Esophagus squamous epithelium (tissue), 5 donors: ENCODE measurements at places on chromosomes 2 and 18.
A peak's percentile ranks its signal among the peaks of the same experiment; 100 is the strongest.

- no peaks in the 10 kb centered on the region for H3K27me3 ChIP-seq
- peaks cover 20% of the 10 kb centered on the region for H3K4me1 ChIP-seq
- no peak overlapping the region for H3K27ac ChIP-seq
- no peak overlapping the region for H3K4me3 ChIP-seq
- no peak for DNase-seq
These were observed 136.7 kb downstream of the SP3 start for GRCh38 chr2:173828189-173829142.

GRCh38 chr18:32470460-32470713 is 295 bp downstream of the GAREM1 start:
- H3K4me3 ChIP-seq = peak overlapping the region; percentile 66
- peak overlapping the region; percentile 85 for H3K27ac ChIP-seq
- H3K36me3 ChIP-seq = no peaks in the 10 kb centered on the region
- H3K4me1 ChIP-seq = peaks cover 5% of the 10 kb centered on the region

GRCh38 chr2:191441496-191442214 is 196.5 kb downstream of the MYO1B start:
- no peak overlapping the region for H3K27ac ChIP-seq
- H3K4me1 ChIP-seq = peaks cover 5% of the 10 kb centered on the region
- H3K4me3 ChIP-seq = no peak overlapping the region
- no peaks in the 10 kb centered on the region for H3K27me3 ChIP-seq
- H3K36me3 ChIP-seq = no peaks in the 10 kb centered on the region

GRCh38 chr18:1604751-1605150 is 700.1 kb downstream of the ADCYAP1 start:
- no peak overlapping the region for H3K27ac ChIP-seq
- H3K4me3 ChIP-seq = no peak overlapping the region
- DNase-seq = no peak
- H3K4me1 ChIP-seq = no peaks in the 10 kb centered on the region

- H3K27ac ChIP-seq = no peak overlapping the region
- DNase-seq = no peak
- H3K4me1 ChIP-seq = peaks cover 5% of the 10 kb centered on the region
- H3K27me3 ChIP-seq = peaks cover 13% of the 10 kb centered on the region
These were observed 808.1 kb downstream of the RNF144A start for GRCh38 chr2:7725171-7725849.

DNA sequence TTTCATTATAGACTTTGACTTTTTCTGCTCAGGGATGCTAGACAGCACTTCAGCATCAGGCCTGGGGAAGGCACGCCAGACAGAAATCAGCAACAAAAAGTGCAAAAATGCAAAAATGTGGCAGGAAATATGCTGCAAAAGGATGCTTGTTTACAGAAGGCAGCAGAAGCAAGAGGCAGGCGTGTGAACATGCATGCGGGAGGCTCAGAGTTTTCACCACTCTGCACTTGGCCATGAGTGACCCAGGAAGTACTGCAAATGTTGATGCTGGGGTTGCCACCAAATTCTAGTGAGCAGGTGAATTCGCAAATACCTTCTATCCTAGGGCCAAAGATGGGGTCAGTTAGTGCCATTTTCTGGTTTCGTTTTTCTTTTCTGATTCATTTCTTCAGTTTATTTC is 55.5 kb upstream of the ALKAL2 start:
- H3K36me3 ChIP-seq = no peaks in the 10 kb centered on the region
- no peaks in the 10 kb centered on the region for H3K27me3 ChIP-seq
- no peak overlapping the region for H3K4me3 ChIP-seq

DNA sequence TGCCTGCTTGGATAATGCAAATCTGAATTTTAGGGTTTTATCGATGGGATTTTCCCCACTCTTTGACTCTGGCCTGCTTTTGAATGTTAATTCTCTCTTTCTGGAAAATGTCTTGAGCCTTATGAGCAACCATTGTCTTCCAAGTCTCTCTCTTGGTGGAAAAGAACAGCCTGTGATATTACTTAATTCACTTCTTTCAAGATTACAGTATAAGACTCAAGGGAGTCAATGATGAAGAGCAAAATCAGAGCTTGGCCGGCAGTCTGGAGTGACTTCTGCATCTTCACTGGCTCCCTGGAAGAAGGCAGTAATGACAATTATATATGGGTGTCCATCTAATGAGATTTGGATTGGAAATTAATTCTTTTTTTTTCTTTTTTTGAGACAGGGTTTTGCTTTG is 122.9 kb upstream of the ZEB2 start:
- H3K36me3 ChIP-seq = no peaks in the 10 kb centered on the region
- H3K4me3 ChIP-seq = no peak overlapping the region
- H3K27ac ChIP-seq = no peak overlapping the region
- H3K4me1 ChIP-seq = no peaks in the 10 kb centered on the region
- H3K27me3 ChIP-seq = no peaks in the 10 kb centered on the region

DNA sequence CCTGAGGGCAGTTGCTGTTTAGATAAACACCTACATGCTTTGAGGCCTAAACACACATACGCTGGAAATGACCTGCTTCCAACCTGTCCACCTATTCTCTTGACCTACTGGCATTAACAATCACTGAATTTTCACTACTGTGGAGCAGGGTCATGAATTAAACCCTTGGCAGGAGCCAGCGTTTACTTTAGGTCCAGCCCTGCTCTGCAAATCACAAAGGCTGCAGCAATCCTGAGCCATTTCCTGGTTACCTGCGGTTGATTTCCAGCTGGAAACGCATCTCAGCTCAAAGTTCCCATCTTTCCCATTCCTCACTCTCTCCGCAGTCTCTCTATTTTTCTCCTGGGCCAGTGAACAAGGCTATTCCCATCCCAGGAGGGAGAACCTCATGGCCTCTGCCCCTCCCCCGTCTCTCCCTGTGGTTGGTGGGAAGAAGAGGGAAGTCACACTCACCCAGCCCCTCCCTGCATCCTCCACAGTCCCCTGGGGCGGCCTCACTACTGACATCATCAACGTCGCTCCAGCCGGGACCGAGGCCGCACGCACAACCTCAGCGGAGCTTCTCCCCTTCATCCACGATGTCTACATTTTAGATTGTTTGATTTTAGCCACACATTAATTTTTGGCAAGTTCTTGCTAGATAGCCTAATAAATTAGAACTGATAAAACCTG is 84.5 kb upstream of the SNTG2 start:
- no peaks in the 10 kb centered on the region for H3K4me1 ChIP-seq
- DNase-seq = no peak
- H3K36me3 ChIP-seq = no peaks in the 10 kb centered on the region
- peaks cover 47% of the 10 kb centered on the region for H3K27me3 ChIP-seq
- no peak overlapping the region for H3K27ac ChIP-seq

- no peaks in the 10 kb centered on the region for H3K27me3 ChIP-seq
- H3K36me3 ChIP-seq = peaks cover 10% of the 10 kb centered on the region
- DNase-seq = no peak
- H3K4me1 ChIP-seq = no peaks in the 10 kb centered on the region
- H3K4me3 ChIP-seq = no peak overlapping the region
These were observed 28.2 kb downstream of the TUBB6 start for GRCh38 chr18:12336171-12336613.

- H3K4me3 ChIP-seq = no peak overlapping the region
- no peak for DNase-seq
- no peaks in the 10 kb centered on the region for H3K27me3 ChIP-seq
- no peak overlapping the region for H3K27ac ChIP-seq
- no peaks in the 10 kb centered on the region for H3K36me3 ChIP-seq
These were observed 200.9 kb upstream of the TRIB2 start for GRCh38 chr2:12515871-12516270.

GRCh38 chr2:241759067-241759807 is 17.4 kb upstream of the GAL3ST2 start:
- H3K36me3 ChIP-seq = peaks cover 12% of the 10 kb centered on the region
- no peak for DNase-seq
- no peaks in the 10 kb centered on the region for H3K27me3 ChIP-seq
- no peaks in the 10 kb centered on the region for H3K4me1 ChIP-seq

DNA sequence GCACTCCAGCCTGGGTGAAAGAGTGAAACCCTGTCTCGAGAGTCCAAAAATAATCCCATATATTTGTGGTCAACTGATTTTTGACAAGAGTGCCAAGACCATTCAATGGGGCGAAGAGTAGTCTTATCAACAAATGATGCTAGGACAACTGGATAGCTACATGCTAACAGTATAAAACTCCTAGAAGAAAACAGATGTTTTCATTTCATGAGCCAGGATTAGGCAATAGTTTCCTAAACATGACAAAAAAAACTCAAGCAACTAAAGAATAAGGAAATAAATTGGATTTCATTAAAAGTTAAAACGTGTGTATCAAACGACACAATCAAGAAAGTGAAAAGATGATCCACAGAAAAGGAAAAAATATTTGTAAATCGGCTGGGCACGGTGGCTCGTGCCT is 6.3 kb downstream of the LIMS2 start:
- H3K27me3 ChIP-seq = no peaks in the 10 kb centered on the region
- H3K36me3 ChIP-seq = no peaks in the 10 kb centered on the region
- no peak for DNase-seq
- H3K27ac ChIP-seq = no peak overlapping the region

GRCh38 chr2:173045181-173045580 is 30.5 kb upstream of the MAP3K20 start:
- H3K36me3 ChIP-seq = no peaks in the 10 kb centered on the region
- H3K27me3 ChIP-seq = no peaks in the 10 kb centered on the region
- peaks cover 12% of the 10 kb centered on the region for H3K4me1 ChIP-seq
- no peak overlapping the region for H3K27ac ChIP-seq
- H3K4me3 ChIP-seq = no peak overlapping the region

GRCh38 chr2:156901373-156902031 is 356.0 kb upstream of the GALNT5 start:
- no peak overlapping the region for H3K27ac ChIP-seq
- H3K4me3 ChIP-seq = no peak overlapping the region
- no peaks in the 10 kb centered on the region for H3K4me1 ChIP-seq

- H3K4me1 ChIP-seq = peaks cover 15% of the 10 kb centered on the region
- H3K27me3 ChIP-seq = no peaks in the 10 kb centered on the region
- H3K4me3 ChIP-seq = no peak overlapping the region
These were observed 161.6 kb downstream of the NEDD4L start for GRCh38 chr18:58205443-58206160.

DNA sequence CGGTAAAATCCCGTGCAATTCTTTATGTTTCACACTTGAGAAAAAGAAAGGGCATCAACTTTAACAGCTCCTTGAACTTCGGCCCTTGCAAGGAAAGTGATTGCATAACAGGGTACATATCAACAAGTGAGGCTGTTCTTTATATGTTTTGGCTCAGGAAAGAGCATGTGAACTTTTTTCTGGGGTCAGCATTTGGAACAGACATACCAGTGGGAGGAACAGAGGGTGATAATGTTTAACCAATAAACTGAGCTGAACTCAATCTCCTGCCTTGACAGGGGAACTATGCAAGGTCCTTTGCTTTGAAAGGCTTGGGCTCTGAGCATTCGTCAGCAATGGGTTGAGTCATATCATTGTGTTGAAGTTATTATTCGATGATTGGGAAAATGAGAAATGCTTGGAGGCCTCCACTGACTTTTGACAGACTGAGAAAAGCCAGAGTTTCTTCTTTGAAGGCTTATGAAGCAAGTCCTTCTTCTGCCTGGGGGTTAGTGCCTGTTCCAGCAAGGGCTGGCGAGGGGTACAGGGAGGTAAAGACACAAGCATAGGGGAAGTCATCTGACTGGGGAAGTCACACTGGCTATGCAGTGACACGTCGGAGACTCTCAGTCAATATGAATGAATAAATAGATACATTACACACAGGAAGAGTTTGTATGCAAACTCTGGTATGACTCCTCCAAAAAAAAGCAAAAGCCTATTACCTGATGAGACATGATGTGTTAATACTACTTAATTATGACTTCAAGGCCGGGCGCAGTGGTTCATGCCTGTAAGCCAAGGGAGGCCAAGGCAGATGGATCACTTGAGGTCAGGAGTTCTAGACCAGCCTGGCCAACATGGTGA is 57.2 kb downstream of the CYB5A start:
- no peak overlapping the region for H3K4me3 ChIP-seq
- H3K27me3 ChIP-seq = no peaks in the 10 kb centered on the region
- no peak for DNase-seq

- no peaks in the 10 kb centered on the region for H3K27me3 ChIP-seq
- no peak for DNase-seq
- no peaks in the 10 kb centered on the region for H3K4me1 ChIP-seq
- no peak overlapping the region for H3K27ac ChIP-seq
These were observed 479.4 kb upstream of the VRK2 start for GRCh38 chr2:57567245-57567644.

GRCh38 chr2:235658351-235659174 is 164.7 kb downstream of the AGAP1 start:
- DNase-seq = no peak
- no peaks in the 10 kb centered on the region for H3K36me3 ChIP-seq
- no peaks in the 10 kb centered on the region for H3K27me3 ChIP-seq
- H3K4me3 ChIP-seq = no peak overlapping the region
- H3K4me1 ChIP-seq = peaks cover 38% of the 10 kb centered on the region

GRCh38 chr2:68556381-68556780 is 87.0 kb upstream of the PROKR1 start:
- H3K4me1 ChIP-seq = peaks cover 4% of the 10 kb centered on the region
- H3K36me3 ChIP-seq = no peaks in the 10 kb centered on the region
- H3K27me3 ChIP-seq = no peaks in the 10 kb centered on the region
- no peak overlapping the region for H3K27ac ChIP-seq
- no peak overlapping the region for H3K4me3 ChIP-seq
- no peak for DNase-seq

- no peaks in the 10 kb centered on the region for H3K27me3 ChIP-seq
- no peak overlapping the region for H3K27ac ChIP-seq
- no peak for DNase-seq
- no peak overlapping the region for H3K4me3 ChIP-seq
These were observed 283.1 kb downstream of the PHLPP1 start for GRCh38 chr18:62998443-62998842.

- H3K27me3 ChIP-seq = no peaks in the 10 kb centered on the region
- H3K4me1 ChIP-seq = no peaks in the 10 kb centered on the region
- no peaks in the 10 kb centered on the region for H3K36me3 ChIP-seq
- no peak overlapping the region for H3K4me3 ChIP-seq
These were observed 10.7 kb upstream of the CCDC88A start for GRCh38 chr2:55430211-55430975.

GRCh38 chr18:11585596-11585995 is 23.8 kb upstream of the SLC35G4 start:
- H3K36me3 ChIP-seq = no peaks in the 10 kb centered on the region
- no peak overlapping the region for H3K4me3 ChIP-seq
- H3K4me1 ChIP-seq = no peaks in the 10 kb centered on the region

DNA sequence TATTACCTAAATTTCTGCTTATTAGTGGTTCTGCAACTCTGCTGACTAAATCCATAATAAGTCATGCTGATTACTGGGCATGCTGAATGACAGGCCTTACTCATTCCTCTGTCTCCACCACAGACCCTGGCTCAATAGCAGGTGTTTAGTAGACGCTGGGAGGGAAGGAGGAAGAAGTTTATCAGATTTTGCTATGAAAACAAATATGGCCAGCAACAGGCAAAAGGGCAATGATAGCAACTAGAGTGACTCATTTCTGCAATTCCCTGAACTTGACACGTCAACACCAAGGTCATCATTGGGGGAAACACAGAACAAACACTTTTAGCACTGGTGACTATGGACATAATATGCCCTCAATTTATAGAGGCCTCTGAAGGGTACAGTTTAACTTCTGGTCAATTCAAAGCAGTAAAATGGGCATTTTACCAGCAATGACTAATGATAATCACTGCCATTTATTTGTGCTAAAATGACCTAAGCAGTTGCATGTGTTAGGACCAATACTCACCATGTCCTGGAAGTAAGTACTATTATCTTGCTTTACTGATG is 35.2 kb downstream of the TMEM163 start:
- H3K4me3 ChIP-seq = no peak overlapping the region
- H3K4me1 ChIP-seq = no peaks in the 10 kb centered on the region
- no peak overlapping the region for H3K27ac ChIP-seq
- H3K27me3 ChIP-seq = no peaks in the 10 kb centered on the region
- no peak for DNase-seq
